ENCODE measurements at places on chromosomes 7 and 10. TPM values are rescaled to one million over a fixed set of nuclear protein-coding genes. Genes with fewer than 3 reads are reported as not detected.

FFAR4 gene
- 0.11 TPM for polyA plus RNA-seq

C7orf25 gene
- 2.3 TPM for polyA plus RNA-seq

DNA sequence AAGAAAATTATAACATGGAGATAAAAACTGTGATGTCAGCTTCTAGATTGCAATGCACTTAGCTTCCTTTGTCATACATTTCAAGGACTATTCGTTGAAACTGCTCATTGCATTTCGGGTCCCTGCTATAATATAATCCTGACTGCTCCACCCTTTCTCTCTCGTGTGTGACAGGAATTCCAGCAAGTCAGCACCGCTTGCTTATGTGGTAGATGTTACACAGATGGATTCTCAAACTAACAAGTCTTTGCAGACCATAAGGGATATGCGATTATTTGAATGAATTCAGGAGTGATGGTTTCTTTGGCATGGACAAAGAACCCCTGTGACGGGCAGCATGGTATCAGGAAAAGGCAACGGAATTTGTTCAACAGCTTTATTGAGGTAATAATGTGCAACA, 184.0 kb downstream of the GRID1 start:
- no peak for DNase-seq

GRCh38 chr10:18658271-18659124, 733 bp upstream of the ARL5B start:
- no peak for DNase-seq

DNA sequence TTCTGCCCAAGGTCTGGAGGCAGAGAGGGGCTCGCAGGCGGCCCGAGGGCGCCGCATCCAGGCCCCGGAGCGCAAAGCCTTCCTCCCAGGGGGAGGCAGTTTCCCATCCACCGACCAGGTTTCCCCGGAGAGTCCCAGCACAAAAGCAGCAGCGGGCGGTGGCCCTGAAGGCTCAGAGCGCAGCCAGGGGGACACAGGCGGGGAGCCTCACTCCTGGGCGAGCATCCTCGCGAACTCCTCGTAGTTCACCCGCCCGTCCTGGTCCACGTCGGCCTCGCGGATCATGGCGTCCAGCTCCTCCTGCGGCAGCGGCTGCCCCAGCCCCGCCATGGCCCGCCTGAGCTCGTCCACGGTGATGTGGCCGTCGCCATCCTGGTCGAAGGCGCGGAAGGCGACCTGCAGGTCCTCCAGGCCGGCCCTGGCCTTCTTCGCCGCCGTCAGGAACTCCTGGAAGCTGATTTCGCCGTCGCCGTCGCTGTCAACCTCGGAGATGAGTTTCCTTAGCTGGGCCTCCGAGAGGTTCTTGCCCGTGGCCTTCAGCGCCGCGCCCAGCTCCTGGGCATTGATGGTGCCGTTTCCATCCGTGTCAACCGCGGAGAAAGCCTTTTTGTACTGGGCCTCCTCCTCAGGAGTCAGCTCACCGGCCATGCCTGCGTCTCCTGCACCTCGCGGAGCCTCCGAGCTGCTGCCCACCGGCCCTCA, 428 bp downstream of the CALML5 start:
- DNase-seq, result no peak

- no peak for DNase-seq
Measured at GRCh38 chr7:41492603-41493002, 210.3 kb downstream of the INHBA start.

GRCh38 chr10:33295851-33296250, 38.6 kb downstream of the NRP1 start:
- no peak for DNase-seq

DNA sequence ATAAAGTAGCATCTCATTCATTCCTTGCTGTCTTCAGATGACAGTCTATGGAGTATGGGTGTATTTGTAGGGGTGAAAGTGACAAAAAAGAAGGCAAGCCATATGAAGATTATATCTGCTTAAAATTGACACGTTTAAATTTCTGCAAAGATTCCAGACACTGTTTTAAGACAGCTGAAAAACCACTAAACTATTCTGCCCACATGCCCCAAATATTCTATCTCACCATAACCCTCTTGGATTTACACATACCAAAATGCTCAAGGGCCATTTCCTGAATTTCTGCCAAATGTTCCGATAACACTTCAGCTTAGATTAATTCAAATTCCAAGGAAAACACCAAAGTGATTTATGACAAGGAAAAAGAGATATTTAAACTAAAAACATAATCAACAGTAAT, 99.9 kb upstream of the IL6 start:
- DNase-seq, result no peak
